Retinal pigment epithelial cell (primary cell): ENCODE measurements at places on chromosomes 3 and 15.

GRCh38 chr3:172148241-172148640 lies 108.9 kb downstream of the FNDC3B start:
- no peak for DNase-seq

GRCh38 chr15:73583544-73583943 lies 49.6 kb downstream of the NPTN start:
- no peak for DNase-seq

DNA sequence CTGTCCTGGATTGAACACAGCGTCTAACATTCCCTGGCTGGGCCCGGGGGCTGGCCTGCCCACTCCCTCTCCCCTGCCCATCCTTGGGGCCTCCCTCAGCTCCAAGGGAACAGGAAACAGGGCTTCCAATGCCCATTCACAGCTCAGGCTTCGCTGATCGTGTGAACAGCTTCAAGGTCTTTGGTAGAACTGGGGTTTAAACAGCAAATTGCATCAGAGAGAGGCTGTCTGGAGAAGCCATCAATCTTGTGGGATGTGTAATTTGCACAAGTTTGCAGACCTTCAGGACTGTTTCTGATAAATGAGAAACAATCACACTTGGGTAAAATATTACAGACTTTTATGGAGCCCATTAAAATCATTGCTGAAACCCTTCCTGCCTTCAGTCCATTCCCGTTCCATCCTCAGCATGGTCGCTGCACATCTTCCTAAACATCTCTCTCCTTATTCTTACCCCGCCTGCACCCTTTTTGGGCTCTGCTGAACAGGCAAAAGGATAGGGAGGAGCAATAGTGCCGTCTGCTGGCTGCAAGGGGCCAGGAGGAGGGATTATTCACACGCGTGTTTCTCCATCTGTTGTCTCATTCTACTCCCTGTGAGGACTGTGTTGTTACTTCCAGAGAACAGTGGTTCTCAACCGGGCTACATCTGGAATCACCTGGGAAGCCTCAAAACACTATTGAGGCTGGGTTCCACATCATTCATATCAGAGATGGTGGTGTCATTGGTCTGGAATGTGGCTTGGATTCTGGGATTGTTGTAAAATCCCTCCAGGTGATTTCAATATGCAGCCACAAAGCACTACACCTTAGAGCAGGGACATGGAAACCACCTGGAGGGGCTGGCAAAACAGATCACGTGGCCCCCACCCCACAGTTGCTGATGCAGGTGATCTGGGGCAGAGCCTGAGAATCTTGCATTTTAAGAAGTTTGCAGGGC lies 116.3 kb downstream of the CLSTN2 start:
- DNase-seq, result no peak

GRCh38 chr3:188150982-188151381 lies 3.0 kb upstream of the LPP start:
- no peak for DNase-seq

GRCh38 chr3:186517218-186517617 lies 27.0 kb downstream of the CRYGS start:
- no peak for DNase-seq

GRCh38 chr3:40381904-40382616 lies 4.9 kb upstream of the ENTPD3 start:
- DNase-seq, result no peak
